Caco-2 (cell line): ENCODE measurements at places on chromosomes 7 and 10. TPM values are rescaled to one million over a fixed set of nuclear protein-coding genes. Genes with fewer than 3 reads are reported as not detected.

DNA sequence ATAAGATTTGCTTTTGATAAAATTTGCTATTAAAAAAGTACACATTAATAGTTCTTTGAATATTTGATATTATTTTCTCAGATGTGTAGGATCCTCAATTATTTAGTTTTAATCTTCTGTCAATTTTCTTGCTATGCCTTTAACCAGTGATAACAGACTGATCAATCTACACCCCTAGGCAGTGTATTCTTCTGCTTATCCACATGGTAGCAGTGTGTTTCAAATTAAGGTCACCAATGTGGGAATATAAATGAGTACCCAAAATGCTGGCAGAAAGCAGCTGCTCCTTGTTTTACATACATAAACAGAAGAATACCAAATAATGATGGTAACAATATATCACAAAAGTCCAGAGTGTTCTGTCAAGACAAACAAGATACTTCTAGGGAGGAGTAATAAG lies 87.0 kb downstream of the SKAP2 start:
- no peak for DNase-seq

DNA sequence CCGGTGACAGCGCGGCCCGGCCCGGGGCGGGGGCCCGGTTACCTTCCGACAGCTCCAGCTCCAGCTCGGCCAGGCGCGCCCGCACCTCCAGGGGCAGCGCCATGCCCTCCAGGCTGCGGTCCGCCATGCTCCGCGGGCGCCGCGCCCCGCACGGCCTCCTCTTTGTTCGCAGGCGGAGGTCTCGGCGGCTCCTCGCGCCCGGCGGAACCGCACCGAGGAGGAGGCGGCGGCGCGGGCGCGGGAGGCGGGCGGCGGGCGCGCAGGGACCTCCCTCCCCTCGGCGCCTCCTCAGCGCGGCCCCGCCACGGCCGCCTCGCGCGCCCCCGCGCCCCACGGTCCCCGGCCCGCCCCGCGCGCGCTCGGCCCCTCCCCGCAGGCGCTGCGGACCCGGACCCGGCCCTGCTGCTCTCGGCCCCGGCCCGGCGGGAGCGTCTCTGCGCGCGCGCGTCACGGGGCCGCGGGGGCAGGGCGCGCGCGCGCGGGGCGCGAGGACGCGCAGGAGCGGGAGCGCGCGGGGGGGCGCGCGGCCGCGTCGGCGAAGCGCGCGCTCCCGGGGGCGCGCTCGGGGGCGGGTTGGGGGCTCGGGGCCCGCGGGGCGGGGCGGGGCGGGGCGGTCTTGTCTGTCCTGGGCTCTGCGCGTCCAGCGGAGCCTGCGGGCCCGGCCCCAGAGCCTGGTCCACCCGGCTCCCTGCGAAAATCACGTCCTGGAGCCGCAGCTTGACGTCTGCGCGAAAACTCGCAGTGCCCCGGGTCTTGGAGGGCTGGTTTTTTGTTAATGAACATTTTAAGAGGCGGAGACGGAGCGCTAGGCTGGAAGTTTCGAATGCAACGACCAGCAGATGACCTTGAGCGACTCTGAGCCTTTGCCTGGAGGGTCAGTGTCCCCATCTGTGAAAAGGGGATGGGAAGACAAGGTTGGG lies at the start of gene DIP2C:
Gene DIP2C, minus strand, starts transcription at position 217 of the 920 bp plus-strand sequence. Its CDS starts 90 bp downstream, at position 127.
- DNase-seq, result peak; percentile 75

- no peak for DNase-seq
These were observed 247.7 kb downstream of the IPMK start for GRCh38 chr10:58019863-58020537.

GRCh38 chr7:113144817-113145216 lies 26.5 kb upstream of the SMIM30 start:
- DNase-seq, result no peak

- no peak for DNase-seq
These were observed 153.9 kb downstream of the LRMDA start for GRCh38 chr10:75585294-75585693.

DNA sequence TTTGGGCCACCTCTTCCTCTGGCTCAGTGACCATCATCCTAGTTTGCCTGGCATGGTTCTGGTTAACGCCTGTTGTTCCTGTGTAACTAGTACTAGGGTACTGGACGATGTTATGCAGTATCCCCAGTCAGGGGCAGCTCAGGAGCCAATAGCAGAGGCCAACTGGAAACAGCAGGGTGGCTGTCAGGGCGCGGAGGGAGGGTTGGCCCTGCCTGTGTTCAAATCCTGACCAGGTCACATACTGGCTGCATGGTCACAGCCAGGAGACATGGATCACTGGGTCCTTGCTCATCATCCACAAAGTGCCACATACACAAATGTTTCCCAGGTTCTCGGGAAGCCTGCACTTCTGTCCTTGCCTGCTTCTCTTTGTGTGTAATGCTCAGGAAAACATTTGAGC lies 12.3 kb upstream of the RBP3 start:
- no peak for DNase-seq

DNA sequence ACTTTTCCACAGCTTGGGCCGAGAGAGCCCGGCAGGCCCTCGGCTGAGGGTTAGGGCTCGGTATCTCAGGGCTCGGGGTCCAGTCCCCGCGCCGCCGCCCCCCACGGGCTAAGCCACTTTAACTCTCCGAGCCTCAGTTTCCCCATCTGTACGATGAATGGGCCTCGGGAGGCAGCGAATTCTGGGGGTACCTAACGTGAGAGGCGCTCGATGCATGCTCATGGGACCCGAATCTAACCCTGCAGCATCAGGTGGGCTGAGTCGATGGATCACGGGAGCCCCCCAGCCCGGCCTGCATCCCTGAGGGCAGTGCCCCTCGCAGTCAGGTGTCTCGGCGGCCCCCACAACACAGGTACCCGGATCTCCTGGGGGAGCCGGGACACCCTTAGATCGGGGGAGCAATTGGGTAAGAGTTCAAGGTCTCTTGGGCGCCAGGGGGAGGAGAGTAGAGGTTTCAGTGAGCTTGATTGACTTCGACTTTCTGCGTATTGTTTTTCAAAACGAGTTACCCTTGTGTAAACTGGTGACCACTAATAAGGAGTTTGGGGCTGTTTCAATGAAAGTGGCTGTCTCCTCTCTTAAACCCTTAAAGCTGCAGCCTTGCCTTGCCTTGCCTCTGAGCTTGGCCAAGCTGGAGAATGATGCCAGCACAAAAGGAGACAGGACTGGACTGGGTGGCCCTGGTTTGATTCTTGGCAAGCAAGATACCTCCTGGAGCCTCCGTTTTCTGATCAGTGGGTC lies 631 bp downstream of the POR start:
- DNase-seq, result no peak

DNA sequence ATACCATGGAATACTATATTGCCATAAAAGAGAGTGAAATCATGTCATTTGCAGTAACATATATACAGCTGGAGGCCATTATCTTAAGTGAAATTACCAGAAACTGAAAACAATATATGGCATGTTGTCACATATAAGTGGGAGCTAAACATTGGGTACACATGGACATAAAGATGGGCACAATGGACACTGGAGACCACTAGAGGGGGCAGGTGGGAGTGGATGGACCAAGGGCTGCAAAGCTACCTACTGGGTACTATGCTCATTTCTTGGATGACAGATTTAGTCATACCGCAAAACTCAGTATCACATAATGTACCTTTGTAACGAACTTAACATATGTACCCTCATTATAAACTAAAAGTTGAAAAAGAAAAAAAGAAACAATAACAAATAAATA lies 1167.6 kb downstream of the NXPH1 start:
- DNase-seq, result no peak

GRCh38 chr10:35780970-35781642 lies 139.0 kb upstream of the FZD8 start:
- DNase-seq, result no peak

- DNase-seq, result no peak
These were observed 66.8 kb downstream of the MKI67 start for GRCh38 chr10:128059266-128059981.

GRCh38 chr10:110808615-110809014 lies 63.1 kb upstream of the PDCD4 start:
- no peak for DNase-seq

DNA sequence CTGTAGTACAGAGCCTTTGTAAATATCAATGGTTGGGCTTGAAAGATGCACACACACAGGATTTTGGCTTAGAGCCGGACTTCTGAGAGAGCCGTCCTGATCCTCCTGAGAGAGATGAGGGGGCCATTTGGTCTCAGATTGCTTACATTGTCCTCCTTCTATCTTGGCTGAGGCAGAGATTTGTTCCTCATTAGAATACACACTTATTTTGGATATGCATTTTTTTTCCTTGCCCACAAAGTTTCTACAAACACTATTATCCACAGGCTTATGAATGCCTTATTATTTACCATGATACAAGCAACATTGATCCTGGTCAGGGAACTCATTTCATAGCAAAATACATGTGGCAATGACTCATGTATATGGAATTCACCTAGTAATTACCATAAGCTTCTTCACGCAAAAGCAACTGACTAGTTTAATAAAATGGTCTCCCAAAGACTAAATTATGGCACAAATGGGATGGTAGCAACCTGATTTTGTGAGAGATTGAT lies 175.3 kb downstream of the MDFIC start:
- no peak for DNase-seq

GRCh38 chr10:25547382-25547781 lies 372.6 kb downstream of the GPR158 start:
- no peak for DNase-seq

DNA sequence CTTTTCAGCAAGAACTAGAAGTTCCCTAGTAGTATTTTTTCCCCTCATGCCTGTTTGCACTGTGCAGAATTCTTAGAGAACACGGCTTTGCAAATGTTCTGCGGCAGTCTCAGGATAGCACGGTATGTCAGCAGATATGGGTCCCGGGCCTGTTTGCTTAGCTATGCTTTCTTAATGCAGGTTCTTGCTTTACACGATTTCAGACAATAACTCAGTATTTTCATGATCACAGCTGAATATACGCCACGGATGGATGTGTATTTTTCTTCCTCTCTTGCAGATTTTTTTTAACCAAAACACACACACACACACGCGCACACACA lies 137.3 kb downstream of the HECW1 start:
- DNase-seq, result no peak

DNA sequence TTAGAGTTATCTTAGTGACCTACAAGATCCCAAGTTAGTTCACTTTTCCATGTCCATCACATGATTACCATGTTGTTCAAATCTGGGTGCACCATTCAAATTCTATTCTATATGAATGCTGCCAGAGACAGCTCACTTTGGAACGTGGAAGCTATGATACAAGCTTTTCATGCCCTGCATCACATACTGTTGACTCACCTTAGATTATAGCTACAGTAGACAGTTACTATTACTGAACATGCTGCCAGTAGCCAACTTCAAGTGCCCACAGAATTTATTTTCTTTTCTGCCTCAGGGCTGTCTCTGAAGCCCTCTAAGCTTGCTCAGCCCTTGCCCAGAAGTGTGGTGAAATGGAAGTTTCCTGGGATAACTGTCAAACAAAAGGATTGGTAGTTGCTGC lies 231.1 kb downstream of the GPR158 start:
- no peak for DNase-seq

DNA sequence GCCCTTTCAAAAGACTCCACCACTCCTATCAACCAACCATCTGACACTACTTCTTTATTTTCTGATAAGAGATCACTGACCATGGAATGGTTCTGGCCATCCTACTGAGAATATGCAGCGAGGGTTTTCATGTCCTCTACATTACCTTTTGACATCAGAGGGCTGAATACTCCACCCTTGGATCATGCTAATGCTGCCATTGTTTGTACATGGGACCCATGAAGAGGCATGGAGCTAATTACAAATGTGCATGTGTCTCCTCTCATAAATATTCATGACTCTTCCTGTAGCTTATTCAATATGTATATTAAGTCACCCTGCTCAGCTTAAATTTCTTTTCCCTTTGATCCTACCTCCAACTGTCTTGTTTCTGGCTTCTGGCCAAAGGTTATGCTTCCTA lies 1065.8 kb upstream of the GHITM start:
- DNase-seq, result no peak

GRCh38 chr7:6232116-6232515 lies 40.3 kb downstream of the CYTH3 start:
- DNase-seq, result no peak

DNA sequence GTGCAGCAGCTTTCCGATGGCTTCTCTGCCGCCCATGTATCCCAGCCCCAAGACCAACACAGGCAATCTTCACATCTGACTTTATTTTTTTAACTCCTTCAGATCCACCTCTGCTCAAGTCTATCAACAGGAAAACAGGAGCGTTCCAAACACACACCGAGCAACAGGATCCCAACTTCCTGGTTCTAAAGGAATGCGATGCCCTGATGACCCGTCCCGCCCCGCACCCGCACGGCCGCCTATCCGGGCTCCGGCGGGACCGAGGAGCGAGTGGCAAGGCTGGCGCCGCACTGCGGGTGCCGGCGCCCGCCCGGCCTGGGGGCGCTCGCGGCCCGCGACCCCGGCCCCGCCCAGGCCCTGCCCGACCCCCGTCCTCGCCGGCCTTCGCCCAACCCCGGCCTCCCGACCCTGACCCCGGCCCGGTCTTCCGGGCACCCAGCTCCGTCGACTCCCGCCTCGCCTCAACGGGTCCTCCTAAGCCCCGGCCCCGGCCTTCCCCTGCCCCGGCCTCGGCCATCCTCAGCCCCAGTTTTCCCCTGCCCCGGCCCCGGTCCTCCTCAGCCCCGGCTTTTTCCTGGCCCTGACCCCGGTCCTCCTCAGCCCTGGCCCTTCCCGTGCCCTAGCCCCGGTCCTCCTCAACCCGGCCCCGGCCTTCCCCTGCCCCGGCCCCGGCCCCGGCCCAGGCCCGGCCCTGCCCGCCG lies 730 bp downstream of the LARP4B start:
- peak; percentile 82 for DNase-seq

DNA sequence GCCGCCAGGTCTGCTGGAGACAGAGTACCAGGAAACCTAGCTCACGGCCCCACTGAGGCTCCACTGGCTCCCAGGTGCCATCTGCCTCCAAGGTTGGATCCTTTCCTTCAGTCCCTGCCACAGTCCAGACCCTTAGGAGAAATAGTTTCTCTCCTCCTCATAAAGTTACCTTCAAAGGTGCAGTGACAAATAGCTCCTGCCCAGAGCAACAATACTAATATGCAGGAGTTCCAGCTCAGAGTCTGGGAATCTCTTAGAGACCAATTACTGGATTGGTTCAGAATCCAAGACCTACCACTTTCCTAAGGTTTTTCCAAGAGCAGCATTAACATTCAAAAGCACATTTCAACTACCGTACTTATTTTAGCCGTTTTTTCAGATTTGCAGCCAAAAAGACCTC lies 41.0 kb upstream of the ADAM12 start:
- DNase-seq, result no peak

HGF gene
- total RNA-seq, result not detected in 2 replicates

LIPA gene
- total RNA-seq, result 18.8 and 20.4 TPM in 2 replicates

AZGP1 gene
- total RNA-seq, result not detected in 2 replicates

CHAT gene
- 0.18 and 0.32 TPM in 2 replicates for total RNA-seq

CTAGE6 gene
- total RNA-seq, result not detected in 2 replicates

CYP2C19 gene
- total RNA-seq, result 0.86 and 1.0 TPM in 2 replicates

ADAMTS14 gene
- not detected in 2 replicates for total RNA-seq

AKR1C1 gene
- 27.1 and 28.4 TPM in 2 replicates for total RNA-seq

NKX2-3 gene
- total RNA-seq, result 0.37 and 0.43 TPM in 2 replicates

NAT16 gene
- total RNA-seq, result 0.19 TPM in 1 of 2 replicates, not detected in the other

GRIFIN gene
- total RNA-seq, result not detected in 2 replicates

CCDC146 gene
- total RNA-seq, result 1.4 and 2.6 TPM in 2 replicates
